T-helper 9 cell (primary cell): ENCODE measurements at places on chromosomes 1 and 21.

- DNase-seq = no peak
These were observed 46.9 kb downstream of the CAPN2 start for GRCh38 chr1:223759273-223759672.

GRCh38 chr1:94160811-94161210, 39.9 kb upstream of the ABCA4 start:
- no peak for DNase-seq

DNA sequence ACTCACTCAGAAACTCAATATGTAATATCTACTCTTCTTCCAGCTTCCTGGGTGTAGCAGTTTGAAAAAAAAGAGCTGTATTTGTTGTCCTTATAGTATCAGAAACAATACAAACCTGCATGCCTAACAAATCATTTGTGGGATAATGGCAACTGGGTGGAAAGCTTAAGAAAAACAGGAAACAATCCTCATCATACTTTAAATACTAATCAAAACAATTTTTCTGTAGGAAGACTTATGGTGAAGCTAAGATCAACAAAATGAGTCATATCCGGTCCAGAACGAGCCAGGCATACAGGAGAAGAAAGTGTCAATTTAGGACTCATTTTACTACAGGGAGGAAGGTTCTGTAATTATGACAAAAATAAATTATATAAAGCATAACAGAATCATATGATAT, 181.8 kb upstream of the ADGRL4 start:
- no peak for DNase-seq

GRCh38 chr1:32684167-32684811, 18.3 kb downstream of the SYNC start:
- no peak for DNase-seq

GRCh38 chr1:186849271-186849671, 20.5 kb downstream of the PLA2G4A start:
- DNase-seq = no peak

DNA sequence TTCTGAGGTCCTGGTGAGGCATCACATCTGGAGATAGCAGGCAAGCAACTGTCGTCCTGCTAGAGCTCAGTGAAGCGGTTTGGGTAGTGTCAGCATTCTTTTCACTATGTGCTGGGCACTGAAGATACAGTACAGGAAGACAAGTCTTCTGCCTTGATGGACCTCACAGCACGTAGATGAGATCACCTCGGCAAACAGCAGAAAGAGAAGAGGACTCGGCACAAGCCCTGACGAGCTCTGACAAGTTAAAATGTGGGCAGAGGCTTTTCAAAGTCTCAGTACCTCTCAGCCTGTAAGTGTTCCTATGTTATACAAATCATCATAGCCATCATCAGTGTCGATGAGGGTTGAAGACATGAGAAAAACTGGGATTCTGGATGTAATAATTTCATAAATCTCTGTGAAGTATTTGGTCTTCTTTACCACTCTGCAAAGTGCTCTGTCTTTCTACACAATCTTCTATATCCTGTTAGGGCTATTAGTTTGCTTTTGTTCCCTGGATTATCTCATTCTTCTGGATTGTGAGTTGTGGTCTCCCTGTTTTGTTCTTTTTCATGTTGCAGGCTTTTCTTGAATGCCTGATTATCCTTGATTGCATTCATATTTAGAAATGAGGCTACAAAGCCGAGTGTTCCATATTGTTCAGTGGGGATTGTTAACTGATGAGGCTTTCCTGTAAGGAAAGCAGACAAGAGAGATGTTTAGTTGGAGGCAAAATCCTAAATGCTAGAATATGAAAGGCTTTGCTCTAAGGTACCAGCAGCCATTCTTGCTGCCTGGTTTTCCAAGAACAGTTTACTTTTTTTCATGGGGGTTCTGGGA, 24.2 kb downstream of the MAEL start:
- DNase-seq = no peak

- no peak for DNase-seq
These were observed 62.3 kb downstream of the PTGS2 start for GRCh38 chr1:186617926-186618325.

GRCh38 chr1:231554969-231555368, 26.5 kb downstream of the TSNAX start:
- DNase-seq = no peak

GRCh38 chr1:238254935-238255334, 364.2 kb upstream of the ZP4 start:
- DNase-seq = no peak

GRCh38 chr1:191065771-191066170, 588.1 kb upstream of the BRINP3 start:
- DNase-seq = no peak

DNA sequence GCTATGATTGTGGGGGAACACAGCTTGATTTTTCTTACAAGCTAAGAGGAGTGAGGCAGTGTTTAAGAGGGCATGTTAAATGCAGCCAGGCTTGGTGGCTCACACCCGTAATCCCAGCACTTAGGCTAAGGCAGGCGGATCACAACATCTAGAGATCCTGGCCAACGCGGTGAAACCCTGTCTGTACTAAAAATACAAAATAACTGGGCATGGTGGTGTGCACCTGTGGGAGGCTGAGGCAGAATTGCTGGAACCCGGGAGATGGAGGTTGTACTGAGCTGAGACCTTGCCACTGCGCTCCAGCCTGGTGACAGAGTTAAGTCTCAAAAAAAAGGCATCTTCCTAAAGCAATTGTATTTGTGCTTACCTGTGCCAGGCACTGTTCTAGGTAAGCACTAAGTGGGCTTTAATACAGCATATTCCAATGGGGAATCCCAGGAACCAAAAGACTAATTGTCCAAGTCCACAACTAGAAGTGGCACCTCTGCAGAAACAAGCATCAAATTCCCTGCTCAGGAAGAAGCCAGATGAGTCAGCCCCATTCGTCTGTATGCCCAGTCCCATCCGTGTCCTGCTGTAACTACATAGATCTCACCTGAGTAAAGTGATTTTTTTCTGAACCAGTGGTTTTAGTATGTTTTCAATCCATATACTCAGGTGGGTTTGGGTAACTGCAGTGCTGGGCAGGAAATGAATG, 4.6 kb downstream of the RCC1 start:
- DNase-seq = no peak

- DNase-seq = no peak
These were observed 84.5 kb downstream of the PLXNA2 start for GRCh38 chr1:208159555-208160258.

- no peak for DNase-seq
These were observed 31.2 kb upstream of the CA6 start for GRCh38 chr1:8914466-8914865.

- no peak for DNase-seq
These were observed 172.4 kb downstream of the NEGR1 start for GRCh38 chr1:72109916-72110315.

DNA sequence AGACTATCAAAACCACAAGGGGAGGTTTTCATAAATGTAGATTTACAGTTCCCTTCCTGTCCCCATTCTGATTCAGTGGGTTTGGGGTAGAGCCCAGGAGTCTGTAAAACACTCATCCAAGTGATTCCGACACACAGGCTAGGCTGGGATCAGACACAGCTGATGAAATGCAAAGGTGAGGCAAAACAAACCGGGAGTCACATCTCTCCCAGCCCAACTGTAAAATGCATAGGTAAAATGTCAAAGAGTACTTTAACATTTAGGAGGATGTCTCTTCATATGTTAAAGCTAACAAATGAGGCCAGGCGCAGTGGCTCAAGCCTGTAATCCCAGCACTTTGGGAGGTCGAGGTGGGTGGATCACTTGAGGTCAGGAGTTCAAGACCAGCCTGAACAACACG, 45.0 kb downstream of the ZNF281 start:
- no peak for DNase-seq

GRCh38 chr1:235708390-235708962, 58.9 kb upstream of the GNG4 start:
- DNase-seq = no peak
